ENCODE measurements at places on chromosomes 6 and 20. TPM values are rescaled to one million over a fixed set of nuclear protein-coding genes. Genes with fewer than 3 reads are reported as not detected.

Gene RREB1
- 30.7 TPM for total RNA-seq

Gene BPI
- not detected for total RNA-seq

- no peaks in the 10 kb centered on the region for H3K36me3 ChIP-seq
- H3K27ac ChIP-seq: no peak overlapping the region
- no peak overlapping the region for H3K4me3 ChIP-seq
- H3K27me3 ChIP-seq: no peaks in the 10 kb centered on the region
These were observed 14.1 kb upstream of the BEND3 start for GRCh38 chr6:107129370-107129925.

DNA sequence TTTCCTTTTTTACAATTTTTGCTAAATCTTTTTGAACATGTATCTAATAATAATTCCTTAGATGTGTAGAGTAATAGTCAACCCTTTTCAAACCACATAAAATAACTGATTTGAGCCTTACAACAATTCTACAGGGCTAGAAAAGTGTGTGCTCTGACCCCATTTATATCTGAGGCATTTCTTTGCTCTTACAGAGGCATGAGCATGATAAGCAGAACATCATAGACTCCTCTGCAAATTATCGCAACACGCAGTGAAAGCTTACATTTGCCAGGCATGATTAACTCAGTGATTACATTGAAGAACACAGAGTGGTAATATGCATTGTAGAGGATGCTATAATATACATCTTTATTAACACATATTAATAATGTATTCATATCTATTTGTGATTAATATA, 120.4 kb downstream of the SIM1 start:
- H3K4me3 ChIP-seq: no peak overlapping the region
- H3K27ac ChIP-seq: no peak overlapping the region
- no peaks in the 10 kb centered on the region for H3K4me1 ChIP-seq
- no peak for DNase-seq
